ENCODE measurements at places on chromosomes 5 and 9.

- DNase-seq, result no peak
Measured at GRCh38 chr9:2616692-2617377, 4.8 kb upstream of the VLDLR start.

DNA sequence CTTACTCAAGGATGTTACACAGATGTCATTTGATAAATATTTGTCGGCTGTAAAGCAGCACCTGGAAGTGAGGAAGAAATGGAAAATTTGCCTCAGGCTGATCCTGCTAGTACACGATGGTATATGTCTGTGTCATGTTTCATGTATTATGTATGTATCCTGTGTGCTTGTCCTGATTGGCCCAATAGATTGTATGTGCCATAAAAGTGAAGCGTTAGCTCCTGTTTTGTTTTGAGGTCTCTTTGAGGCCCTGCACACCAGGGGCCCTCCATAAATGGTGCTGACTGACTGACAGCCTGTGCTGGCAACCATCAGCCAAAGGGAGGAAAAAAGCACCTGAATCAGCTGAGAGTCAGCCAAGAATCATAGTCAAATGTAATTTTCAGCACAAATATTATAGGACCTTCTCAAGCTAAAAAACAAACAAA, 11.8 kb upstream of the LNPEP start:
- DNase-seq, result no peak

GRCh38 chr5:16179936-16180788, 571 bp upstream of the MARCHF11 start:
- DNase-seq, result no peak

GRCh38 chr9:108759399-108759798, 96.4 kb downstream of the ACTL7B start:
- no peak for DNase-seq

DNA sequence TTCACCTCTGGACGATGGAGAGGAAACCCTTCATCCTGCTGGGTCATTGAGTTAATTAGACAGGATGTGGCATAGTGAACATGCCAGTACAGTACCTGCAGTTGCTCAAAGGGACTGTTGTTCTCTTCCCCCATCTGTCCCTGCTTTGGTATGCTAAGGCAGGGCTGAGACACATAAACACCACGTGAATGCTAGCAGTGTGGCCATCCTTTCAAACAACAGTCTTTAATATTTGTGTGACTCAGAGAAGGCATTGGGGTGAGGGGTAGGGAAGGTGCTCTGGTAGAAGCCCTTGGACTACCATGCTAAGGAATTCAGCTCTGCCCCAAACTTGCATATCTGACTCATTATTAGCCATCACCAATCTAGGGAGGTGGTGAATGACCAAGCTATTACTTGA, 180.2 kb upstream of the ZNF618 start:
- no peak for DNase-seq

DNA sequence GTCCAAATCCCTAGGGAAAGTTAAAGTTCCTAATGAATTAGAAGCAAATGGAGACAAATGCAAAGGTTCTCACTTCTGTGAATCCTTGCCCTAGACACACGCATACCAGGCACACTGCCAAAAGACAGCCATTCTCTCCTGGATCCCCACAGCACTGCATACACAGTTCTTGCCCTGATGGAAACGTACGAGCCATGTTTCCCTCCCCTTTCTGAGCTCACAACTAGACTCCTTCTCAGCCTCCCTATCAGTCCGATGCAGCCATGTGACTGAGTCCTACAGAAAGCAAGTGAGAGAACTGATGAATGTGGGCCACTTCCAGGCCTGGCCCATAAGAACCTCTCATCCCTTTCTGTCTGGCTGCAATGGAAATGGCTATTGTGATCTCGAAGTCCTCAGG, 92.0 kb downstream of the ZNF608 start:
- no peak for DNase-seq

- no peak for DNase-seq
Measured at GRCh38 chr9:69036799-69037198, 1.2 kb downstream of the FXN start.

DNA sequence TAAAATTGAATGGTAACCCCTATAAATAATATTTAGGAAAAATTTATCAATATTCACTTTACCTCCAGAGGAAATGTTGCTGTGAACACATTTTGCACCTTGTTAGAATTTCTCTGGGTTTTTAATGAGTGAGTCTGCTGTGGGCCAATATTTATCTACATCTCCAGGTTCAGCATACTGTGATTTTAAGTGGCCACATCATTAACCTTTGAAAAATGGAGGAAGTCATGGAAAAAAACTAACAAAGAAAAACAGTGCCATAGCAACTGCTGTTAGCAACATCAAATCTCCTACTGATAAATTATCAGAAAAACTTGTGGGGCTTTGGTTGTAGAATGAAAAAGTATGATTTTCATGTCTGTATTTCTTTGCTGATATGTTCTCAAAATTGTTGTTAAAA, 55.0 kb downstream of the CD180 start:
- no peak for DNase-seq

GRCh38 chr9:2984491-2984890, 140.6 kb upstream of the PUM3 start:
- no peak for DNase-seq

DNA sequence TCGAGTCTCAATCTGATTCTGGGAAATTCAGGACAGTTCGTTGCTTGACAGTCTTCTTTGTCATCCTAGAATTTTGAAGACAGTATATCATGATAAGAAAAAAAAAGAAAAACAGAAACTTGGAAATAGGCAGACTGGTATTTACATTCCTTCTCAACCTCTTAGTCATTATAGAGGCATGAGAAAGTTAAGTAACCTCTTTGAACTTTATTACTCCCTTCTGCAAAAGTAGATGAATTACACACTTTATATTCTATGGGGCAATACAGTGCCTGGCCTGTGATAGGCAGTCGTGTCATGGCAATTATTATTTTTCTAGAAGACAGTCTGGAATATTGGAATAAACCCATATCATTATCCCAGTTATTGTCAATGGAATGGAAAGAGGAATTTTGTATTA, 828.9 kb downstream of the TLR4 start:
- DNase-seq, result no peak

- DNase-seq, result no peak
Measured at GRCh38 chr9:133640160-133640559, 4.0 kb downstream of the DBH start.

DNA sequence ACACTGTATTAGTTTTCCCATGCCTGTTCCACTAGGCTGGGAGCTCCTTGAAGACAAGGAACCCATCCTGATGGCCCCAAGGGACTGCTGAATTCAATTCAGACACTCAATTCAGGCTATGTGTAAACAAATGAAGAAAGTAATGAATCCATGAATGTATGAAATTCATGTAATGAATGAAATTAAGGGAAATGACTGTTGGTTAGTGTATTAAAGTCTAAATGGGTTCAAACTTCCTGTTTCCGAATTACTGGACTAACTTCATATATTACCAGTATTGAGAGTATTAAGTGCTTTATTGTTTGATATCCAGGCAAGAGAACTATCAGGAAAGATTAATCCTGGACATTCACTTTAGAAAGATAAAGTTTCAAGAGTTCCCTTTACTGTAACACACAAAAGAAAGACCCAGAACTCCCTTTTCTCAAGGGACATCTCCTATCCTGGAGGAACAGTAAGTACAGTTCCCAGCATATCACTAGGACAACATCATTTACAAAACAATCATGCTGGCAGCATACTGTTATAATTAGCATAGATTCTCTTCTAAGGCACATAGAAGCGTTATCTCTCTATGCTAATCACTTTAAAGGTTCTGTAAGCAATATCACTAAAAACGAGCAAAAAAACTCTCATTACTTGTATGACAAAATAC, 28.5 kb upstream of the IFNK start:
- no peak for DNase-seq

- no peak for DNase-seq
Measured at GRCh38 chr9:4118666-4119065, 181.2 kb downstream of the GLIS3 start.

All from stimulated activated CD8-positive, alpha-beta memory T cell treated with anti-CD3 and anti-CD28 coated beads, Interleukin-2, amount 100 ng/mL, for 1 hour (primary cell).